ENCODE measurements at places on chromosomes 2 and 18.

- no peak for DNase-seq
Observed at GRCh38 chr2:55025627-55026026, 24.6 kb downstream of the RTN4 start.

DNA sequence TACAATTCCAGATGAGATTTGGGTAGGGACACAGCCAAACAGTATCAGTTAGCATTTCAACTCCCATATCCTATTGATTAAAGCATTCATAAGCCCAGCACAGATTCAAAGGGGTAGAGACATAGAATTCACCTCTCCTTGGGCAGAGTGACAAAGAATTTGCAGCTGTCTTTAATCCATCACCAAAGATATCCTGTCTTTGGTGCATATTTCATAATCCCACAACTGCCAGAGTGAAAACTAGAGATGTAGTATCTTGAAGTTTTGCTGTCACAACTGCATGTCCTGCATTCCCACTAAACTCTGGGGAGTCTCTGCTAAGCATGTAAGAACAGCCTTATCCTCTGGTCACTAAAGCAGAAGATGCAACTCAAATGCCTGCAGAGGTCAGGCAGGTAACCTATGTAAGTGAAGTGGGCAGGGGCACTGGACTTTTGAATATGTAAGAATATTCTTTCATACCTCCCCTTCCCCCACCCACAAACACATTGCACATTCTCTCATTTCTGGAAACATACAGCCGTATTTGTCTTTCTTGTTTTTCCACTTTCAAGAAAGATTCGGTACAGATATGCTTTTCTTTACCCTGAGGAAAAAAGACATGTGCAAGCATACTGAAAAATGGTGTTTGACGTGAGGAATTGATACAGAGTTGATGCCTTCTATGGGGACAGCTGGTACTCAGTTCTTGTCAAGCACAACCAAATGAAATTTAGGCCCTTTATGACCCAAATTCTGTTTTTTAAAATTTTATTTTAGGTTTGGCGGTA is 283.1 kb downstream of the SP3 start:
- no peak for DNase-seq

GRCh38 chr2:149690825-149691224 is 103.2 kb upstream of the MMADHC start:
- no peak for DNase-seq

DNA sequence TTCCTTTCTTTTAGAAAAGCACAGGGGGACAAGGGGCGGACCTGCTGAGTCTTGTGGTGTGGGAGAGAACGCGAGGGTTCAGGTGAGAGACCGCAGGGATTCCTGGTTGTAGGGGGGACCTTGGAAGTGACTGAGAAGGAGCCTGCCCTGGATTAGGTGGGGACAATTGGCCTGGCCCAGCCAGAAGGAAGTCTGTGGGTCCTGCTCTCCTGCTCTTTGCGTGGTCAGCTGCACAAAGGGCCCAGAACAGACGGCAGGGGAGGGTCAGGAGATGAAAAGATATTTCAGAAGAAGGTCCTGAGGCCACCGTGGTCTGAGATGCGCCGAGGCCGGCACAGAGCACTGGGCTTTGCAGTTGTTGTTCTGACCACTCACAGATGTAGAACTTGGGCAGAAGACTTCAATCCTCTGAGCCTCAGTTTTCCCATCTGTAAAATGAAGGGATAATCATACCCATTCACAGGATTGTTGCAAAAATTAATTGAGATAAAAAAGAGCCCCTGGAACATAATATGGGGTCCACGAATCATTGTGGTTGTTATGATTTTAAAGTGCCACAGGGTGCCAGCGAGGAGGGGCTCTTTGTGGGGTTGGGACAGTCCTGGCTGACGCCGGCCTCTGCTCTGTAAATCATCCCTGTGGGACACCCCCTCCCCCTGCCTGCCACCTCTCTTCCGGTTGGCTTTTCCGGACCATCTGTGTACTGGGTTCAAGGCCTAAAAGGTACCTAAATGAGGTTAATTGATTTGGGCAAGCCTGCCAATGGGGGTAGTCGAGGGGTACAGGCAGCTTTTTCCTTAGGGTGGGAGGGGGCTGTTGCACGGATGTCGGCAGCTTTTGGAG is 1.8 kb downstream of the LPIN1 start:
- DNase-seq, result no peak

- no peak for DNase-seq
Observed at GRCh38 chr2:20438334-20439192, 8.3 kb upstream of the RHOB start.

GRCh38 chr2:49490710-49491109 is 336.4 kb upstream of the FSHR start:
- no peak for DNase-seq

GRCh38 chr2:145725876-145726275 is 1206.0 kb upstream of the ZEB2 start:
- DNase-seq, result no peak

DNA sequence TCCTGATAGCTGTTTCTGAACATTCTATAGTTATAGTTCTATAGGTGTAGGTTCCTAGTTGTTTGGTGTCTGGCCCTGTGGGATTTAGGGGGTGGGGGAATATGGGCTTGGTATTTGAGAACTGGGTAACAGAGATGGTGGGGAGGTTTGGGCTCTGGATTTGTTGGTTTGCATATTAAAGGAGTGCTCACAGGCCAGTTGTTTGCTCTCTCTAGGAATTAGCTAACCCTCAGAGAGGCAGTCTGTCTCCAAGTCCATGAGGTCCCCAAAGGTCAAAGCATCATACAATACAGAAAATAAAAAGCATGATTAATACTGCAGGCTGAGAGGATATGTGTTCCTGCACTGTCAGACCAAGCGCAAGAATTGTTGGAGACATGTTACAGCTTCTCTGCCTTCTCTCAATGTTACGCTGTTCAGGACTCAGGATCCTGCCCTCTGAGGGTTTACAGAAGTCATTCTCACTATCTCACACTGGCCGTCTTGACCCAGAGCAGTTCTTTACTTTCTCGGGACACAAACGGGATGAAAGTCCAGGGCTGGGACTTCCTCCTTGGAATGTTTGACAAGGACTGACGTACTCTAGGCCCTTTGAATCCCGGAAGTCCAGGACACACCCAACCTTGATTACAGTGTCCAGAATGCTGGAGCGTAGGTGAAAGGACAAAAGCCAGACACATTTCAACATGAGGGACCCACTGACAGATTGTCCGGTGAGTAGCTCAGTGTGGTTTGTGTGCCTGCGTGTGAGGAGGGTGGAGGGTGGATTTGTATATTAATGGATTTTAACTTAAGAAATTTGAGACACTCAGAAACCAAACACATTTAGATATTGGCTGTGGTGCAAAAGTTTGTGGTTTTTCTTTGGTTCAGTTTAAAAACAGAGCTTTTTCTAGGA is at the start of gene NOSTRIN:
Gene NOSTRIN (plus strand): TSS at position 677 of the 898 bp plus-strand sequence. CDS start 10 bp downstream, at position 687.
- no peak for DNase-seq

DNA sequence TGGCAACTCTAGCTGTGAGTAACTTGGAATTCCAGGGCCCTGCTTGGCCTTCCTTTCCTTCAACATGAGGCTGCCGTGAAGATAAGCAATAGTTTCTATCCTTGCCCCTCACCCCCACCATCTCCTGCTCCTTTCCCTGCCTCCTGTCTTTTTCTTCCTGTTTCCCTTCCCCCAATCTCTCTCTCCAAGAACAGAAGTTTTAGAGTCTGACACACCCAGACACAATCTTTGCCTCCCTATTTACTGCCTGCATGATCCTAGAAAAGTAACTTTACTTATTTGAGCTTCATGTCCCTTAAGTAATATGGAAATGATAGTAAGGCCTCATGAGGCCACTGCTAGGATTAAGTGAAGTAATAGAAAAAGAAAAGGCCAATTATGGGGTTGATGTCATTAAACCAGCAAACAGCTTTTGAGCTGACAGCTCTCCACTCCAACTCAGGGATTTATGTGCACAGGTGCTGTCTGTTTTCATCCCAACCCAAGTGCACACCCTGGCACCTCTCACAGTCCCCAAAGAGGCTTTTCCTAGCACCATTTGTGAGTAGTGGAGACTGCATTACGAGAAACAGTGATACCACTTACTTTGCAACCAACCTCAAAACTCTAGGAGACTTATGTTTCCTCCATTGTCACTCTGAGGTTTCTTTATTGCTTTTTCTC is 123.7 kb upstream of the SIX3 start:
- DNase-seq, result no peak

DNA sequence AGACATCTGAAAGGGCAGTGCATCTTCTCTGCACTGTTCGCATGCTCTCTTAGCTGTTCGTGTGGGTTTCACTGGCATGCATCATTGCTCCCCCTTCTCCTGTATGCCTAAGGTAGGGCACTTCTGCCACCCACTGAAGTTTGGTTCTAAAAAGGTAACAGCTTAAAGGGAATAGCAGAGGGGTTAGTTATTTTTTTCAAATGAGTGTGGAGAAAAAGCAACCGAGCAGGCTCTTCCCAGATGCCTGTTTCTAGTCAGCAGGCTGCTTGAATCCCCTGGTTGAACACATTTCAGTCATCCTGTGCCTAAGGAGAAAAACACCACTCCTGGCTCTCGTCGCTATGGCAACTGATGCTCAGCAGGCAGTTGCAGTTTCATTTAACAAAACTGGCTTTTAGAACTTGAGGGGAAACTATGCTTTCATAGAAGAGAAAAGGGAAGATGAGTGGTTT is 69.8 kb upstream of the GALNT3 start:
- no peak for DNase-seq

DNA sequence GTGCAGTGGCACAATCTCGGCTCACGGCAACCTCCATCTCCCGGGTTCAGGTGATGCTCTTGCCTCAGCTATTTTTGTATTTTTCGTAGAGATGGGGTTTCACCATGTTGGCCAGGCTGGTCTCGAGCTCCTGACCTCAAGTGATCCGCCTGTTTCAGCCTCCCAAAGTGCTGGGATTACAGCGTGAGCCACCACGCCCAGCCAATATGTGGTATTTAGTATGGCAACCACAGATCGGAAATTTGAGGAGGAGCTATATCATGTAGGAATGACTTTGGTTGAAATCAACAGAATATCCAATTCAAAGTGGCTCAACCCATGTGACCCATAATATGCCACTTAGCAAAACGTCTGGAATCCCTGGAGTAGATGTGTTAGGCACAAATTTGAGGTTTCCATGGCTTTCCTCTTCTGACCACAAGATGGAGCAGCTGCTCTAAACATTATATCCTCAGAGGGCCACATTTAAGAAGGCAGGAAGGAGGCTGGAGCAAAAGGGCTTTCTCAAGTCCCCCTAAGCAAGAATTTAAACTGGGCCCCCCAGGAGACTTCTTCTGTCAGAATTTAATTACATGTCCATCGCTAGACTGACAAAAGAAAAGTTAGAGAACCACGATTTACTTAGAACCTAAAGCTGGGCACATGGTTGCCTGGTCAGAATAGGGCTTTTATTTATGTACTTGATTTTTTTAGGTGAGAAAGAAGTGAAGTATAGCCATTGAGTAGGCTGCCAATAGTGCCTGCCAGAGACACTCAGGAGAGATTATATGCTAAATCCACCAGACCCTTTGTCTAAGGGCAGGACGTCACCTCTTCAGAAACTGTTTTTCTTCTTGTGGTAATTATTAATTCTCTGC is 49.6 kb upstream of the ITSN2 start:
- DNase-seq, result peak; percentile 29

DNA sequence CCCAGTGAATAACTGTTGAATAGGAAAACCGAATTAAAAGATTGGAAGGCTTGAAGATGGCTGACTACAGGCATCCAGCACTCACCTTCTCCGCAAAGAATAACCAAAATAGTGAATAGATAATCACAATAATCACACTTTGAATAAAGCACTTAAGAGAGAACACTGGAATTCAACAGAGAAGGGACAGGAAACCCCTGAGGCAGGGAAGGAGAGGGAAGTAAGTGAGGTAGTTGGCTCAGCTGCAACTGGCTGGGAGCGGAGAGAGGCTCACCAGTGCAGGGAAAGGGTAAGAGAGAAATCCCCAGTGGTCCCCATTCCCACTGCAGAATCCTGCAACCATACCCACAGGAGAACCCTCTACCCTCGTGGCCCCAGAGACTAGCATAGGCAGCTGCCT is 246.6 kb upstream of the NCKAP5 start:
- DNase-seq, result no peak

- no peak for DNase-seq
Observed at GRCh38 chr2:182144776-182145165, 159.1 kb downstream of the PPP1R1C start.

- no peak for DNase-seq
Observed at GRCh38 chr2:46299365-46300263, 2.4 kb downstream of the EPAS1 start.

DNA sequence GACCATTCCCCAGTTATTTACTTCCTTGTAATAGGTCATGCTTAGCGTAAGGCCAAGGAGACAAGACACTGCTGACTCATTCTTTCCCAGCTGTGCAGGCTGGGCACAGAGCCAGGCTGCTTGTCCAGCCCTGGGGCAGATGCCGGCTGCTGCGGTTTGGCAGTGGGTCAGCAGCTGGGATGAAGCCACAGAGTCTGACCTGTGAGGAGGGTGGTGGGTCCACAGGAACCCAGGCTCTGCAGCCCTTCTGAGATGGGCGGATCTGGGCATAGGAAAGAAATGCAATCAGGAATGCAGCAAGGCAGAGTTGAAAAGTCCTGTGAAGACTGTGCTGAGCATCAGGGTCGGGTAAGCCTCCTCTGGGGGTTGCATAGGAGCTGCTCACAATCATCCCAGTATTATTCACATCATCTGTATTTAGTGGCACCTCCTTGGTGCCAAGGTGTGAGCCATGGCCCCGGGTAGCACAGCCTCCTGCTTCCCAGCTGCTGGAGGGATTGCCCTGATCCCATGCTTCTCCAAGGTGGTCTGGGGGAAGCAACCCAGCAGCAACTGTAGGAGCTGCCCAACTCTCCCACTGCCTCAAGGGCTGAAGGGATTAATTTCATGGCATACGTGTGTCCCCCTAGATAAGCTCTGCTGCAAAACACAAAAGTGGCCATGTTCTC is 139.0 kb downstream of the DDX1 start:
- DNase-seq, result peak; percentile 96

- no peak for DNase-seq
Observed at GRCh38 chr2:126510356-126510755, 145.6 kb upstream of the GYPC start.

DNA sequence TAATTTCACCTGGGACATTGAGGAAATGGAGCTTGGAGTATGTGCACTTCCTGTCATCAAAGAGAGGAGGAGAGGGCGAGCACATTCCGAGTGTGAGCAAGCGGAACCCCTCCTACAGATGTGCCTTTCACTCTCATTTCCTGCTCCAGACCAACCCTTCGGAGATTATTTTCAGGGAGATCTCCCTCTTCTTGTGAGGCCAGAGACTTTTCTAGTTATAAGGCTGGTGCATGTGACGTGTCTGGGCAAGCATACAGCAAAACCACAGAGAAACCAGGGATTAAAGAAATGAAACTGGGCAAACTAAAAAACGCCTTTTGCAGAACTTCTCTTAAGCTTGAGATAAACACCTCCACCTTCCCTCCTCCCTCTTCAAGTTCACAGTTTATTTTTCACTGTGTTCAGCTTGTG is 409.2 kb upstream of the TCF4 start:
- DNase-seq, result no peak
